ENCODE measurements at places on chromosomes 4 and X. TPM values are rescaled to one million over a fixed set of nuclear protein-coding genes. Genes with fewer than 3 reads are reported as not detected.

GPR82 gene
- not detected for polyA plus RNA-seq

BTC gene
- not detected for polyA plus RNA-seq

MCTS1 gene
- polyA plus RNA-seq: 190 TPM

SHROOM2 gene
- polyA plus RNA-seq: 9.2 TPM

FAM53A gene
- polyA plus RNA-seq: 0.78 TPM

YIPF7 gene
- polyA plus RNA-seq: not detected

TXK gene
- not detected for polyA plus RNA-seq

STBD1 gene
- not detected for polyA plus RNA-seq

TCP11X2 gene
- 0.12 TPM for polyA plus RNA-seq

PAGE5 gene
- polyA plus RNA-seq: not detected

RTL3 gene
- not detected for polyA plus RNA-seq
